ENCODE measurements at places on chromosomes 4 and X.

- DNase-seq, result no peak
Measured at GRCh38 chr4:2172161-2172560, 69.8 kb downstream of the HAUS3 start.

DNA sequence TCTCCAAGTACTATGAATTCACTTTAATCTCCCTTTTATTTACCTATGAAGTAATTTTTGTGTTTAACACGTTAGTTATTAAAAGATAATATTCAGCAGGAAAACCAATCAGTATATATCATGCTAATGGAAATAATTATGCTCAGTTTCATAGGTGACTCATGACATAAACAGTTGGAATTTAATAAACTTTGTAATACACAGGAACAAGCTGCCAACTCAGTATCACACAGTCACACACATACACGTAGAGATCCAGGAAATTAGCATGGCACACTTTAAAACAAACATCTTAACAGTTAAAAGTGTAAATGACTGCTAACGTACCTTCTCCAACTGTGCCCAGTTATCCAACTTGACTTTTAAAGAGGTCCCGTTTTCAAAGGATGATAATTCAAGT is 2.3 kb downstream of the SPATA4 start:
- DNase-seq, result no peak

DNA sequence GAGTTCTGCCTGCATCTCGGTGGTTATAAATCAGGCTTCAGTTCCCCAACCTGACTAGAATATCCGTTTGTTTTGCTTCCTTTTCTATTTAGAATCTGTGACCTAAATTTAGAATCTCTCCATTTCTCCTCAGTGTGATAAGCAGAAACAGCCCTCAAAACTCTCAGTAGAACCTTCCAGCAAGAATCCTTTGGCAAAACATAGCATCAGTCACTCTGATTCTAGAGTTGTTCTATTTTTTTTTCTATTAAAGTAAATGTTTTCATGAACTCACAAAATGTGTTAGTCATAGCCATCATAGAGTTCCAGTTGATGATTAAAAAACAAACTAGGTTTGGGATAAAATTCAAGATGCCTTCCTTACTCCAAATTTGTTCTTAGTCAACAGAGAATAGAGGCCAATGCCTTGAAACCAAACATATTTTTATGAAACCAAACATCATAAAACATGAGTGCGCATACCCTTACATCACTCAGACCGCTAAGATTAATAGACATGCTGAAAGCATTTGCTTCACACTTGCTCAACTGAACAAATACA is 13.2 kb upstream of the C1QTNF7 start:
- DNase-seq, result no peak

GRCh38 chr4:34293459-34293858 is 1950.9 kb downstream of the ARAP2 start:
- no peak for DNase-seq

- no peak for DNase-seq
Measured at GRCh38 chrX:11172415-11172814, 61.3 kb downstream of the HCCS start.

- no peak for DNase-seq
Measured at GRCh38 chr4:115515366-115515765, 401.9 kb upstream of the NDST4 start.

DNA sequence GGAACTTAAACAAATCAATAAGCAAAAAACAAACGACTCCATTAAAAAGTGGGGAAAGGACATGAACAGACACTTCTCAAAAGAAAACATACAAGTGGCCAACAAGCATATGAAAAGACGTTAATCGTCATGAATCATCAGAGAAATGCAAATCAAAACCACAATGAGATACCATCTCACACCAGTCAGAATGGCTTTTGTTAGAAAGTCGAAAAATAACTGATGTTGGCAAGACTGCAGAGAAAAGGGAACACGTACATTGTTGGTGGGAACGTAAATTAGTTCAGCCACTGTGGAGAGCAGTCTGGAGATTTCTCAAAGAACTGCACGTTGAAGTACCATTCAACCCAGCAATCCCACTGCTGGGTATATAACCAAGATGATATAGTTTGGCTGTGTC is 23.7 kb downstream of the NEUROG2 start:
- no peak for DNase-seq

DNA sequence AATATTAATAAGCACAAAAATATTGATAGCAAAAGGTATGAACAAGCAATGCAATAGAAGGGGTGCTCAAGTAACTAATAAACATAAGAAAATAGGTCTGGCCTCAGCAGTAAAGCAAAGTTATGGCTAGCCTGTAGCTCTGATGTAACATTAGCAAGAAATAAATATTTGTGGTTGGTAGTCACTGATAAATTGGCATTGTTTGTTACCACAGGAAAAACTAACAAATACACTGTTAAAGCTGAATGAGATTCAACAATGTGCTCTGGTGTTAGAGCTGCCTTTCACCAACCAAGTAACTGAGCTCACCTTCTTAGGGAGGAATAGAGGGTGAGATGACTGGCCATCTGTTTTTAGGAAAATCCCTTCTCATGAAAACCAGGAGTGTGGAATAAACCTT is 71.4 kb downstream of the AREG start:
- no peak for DNase-seq

DNA sequence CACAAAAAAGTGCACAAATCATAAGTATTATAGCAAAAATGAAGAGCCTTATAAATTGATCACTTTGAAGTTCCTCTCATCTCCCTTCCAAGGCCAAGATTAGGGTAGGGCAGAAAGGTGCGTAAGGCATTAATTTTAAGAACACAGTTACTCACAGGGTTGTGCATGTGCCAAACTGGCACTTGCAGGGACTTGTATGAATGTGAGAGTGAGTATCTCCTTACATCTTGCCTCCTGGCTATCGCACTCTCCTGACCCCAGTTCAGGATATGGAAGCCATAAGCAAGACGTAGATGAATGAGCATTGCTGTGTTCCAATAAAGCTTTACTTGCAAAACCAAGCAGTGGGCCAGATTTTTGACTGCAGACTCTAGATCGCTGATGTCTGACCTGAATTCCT is 510.1 kb upstream of the AADAT start:
- no peak for DNase-seq

- DNase-seq, result no peak
Measured at GRCh38 chr4:158760866-158761265, 8.0 kb upstream of the FNIP2 start.

GRCh38 chr4:183147196-183147595 is 48.1 kb downstream of the WWC2 start:
- DNase-seq, result no peak

GRCh38 chrX:47637546-47638195 is 7.9 kb upstream of the CFP start:
- no peak for DNase-seq

DNA sequence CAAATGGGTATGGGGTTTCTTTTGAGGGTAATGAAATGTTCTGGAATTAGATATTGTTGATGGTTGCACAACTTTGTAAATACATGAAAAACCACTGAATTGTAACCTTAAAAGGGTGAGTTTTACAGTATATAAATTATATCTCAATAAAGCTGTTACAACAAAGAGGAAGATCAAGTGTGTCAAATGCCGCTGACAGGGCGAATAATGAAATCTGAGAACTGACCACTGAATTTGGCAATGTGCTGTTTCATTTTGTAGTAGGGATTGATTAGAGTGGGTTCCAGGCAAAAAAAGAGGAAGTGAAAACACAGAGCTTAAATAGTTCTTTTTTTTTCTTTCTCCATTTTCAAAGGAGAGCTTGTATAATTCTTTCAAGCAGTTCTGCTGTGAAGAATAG is 161.1 kb upstream of the NAP1L5 start:
- DNase-seq, result no peak

- no peak for DNase-seq
Measured at GRCh38 chrX:85221361-85221760, 22.2 kb downstream of the SATL1 start.

DNA sequence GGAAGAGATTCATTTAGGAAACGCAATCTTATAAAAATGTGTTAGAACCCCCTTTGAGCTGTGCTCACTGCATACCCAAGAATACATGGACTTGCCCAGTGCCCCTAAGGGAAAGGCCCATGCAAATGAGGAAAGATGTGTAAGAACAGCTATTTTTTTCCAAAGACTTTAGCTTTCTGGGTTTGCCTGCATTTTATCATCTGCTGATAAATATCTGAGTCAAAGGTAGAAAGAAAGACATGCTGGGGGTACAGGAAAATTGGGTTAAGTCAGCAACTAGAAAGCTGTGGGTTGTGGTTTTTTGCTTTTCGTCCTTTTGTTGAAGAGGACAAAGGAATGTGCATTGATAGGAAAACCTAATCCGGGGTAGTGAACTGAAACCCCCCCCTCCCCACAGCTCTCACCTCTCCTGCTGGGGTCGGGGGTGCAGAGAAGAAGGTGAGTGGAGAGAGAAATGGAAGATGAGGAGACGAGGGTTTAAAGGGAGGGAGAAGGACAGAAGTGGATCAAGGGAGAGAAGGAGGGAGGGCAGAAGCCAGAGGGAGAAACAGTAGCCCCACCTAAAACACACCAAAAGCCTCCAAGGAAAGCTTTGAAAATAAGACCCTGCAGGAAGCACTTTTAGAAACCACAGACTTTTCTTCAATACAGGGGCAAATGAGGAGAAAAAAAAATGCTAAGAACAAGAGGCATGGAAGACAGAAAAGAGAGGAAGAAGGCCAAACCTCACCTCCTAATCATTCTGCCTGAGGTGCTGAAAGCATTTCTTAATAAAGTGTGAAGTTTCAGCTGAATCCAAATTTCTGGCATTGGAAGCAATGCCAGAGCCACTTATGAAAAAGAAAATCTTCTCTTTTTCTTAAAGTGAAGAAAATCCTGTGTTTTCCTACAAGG is 49.3 kb downstream of the KDR start:
- DNase-seq, result no peak

GRCh38 chrX:31449081-31449480 is 377.2 kb upstream of the FTHL17 start:
- DNase-seq, result no peak

GRCh38 chr4:75179510-75179909 is 246.6 kb downstream of the PARM1 start:
- DNase-seq, result no peak

DNA sequence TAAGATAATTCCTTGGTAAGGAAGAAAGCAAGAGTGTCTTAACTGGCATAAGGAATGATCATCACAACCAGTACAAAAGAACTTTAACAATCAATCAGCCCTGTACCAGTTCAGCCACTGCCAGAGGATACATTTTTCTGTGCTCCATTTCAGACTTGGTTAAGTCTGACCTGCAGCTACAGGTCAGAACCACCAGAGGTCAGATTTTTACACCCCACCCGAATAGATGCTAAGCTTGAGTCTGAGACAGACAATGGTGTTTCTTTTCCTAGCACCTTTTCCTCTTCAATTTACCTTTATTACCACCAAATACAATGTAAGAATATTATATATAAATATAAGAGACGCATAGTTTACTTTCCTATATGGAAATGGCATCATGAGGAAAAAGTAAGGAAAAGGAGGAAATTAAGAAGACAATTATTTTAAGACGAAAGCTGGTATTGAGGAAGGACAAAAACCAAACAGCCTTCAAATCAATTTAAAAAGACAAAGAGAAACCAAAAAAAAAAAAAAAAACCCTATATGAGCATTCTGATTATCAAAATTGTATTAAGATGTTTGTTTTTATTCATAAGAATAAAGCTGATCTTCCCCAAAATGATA is 215.3 kb upstream of the TTC29 start:
- DNase-seq, result no peak

DNA sequence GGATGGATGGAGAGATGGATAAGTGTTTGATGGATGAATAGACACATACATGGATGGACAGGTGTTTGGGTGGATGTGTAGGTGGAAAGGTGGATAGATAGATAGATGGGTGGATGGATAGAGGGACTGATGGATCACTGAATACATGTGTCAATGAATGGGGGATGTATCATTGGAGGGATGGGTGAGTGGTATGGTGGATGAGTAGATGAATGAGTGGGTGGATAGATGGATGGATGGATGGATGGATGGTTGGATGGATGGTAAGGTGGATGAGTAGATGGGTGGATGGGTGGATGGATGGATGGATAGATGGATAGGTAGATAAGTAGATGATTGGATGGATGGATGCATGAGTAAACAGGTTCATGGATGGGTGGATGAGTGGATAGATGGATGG is 41.1 kb upstream of the CD99 start:
- no peak for DNase-seq

- no peak for DNase-seq
Measured at GRCh38 chrX:110081740-110082139, 78.8 kb downstream of the TMEM164 start.

GRCh38 chrX:63275127-63275526 is 76.0 kb downstream of the SPIN4 start:
- peak; percentile 13 for DNase-seq

GRCh38 chr4:17787315-17787714 is 5.9 kb upstream of the FAM184B start:
- no peak for DNase-seq

DNA sequence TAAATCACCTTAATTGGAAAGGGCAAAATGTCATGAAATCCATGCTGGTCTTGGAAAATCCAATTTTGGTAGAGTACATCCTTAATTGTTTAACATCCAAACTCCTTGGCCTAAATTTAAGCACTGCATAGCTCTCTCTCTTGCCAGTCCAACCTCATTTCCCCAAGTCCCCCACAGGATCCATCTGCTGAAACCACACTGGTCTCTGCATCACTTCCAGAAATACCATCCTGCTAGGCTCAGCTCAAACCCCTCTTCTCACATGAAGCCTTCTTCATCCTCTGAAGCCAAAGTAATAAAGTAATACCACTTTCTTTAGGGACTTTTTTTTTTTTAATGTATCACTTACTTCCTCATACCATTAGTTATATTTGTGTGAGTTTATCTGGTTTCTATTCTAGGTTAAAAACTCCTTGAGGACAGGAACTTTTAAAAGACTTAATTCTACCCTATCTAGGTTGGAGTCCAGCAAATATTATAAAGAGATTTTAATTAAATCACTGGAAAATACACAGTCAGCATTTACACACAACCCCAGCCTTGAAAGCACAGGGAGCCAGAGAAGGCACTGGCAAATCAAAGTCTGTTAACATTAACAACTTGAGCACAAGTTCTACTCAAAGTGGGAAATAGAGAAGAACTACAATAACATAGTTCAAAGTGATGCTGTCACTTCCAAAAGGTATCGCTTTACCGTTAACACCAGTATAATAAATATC is 16.7 kb upstream of the KLF3 start:
- no peak for DNase-seq

DNA sequence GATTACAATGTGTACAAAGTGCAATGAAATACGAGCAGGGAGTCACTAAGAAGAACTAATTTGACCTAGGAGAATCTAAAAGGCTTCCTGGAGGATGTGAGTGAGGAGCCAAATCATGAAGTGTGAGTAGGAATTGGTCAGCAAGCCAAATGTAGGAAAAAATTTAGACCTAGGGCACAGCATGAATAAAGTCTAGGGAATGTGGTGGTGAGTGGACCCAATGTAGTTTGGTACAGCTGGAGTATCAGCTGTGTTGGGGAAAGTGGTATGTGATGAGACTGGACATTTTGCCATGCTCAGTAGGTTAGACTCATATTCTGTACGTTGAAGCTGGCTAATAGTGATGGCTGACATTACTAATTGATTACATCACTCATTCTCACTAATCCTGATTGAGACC is 191.0 kb downstream of the AFF2 start:
- no peak for DNase-seq

GRCh38 chrX:125533352-125533751 is 213.7 kb downstream of the TEX13C start:
- DNase-seq, result no peak

- DNase-seq, result no peak
Measured at GRCh38 chr4:1871471-1872021, 353 bp downstream of the NSD2 start.
